ENCODE measurements at places on chromosomes 5 and 9. TPM values are rescaled to one million over a fixed set of nuclear protein-coding genes. Genes with fewer than 3 reads are reported as not detected.

ARHGEF28 gene
- 19.2 TPM for total RNA-seq

OMD gene
- total RNA-seq, result 16.0 TPM

TNC gene
- total RNA-seq, result 43.4 TPM

FAM153A gene
- 0.20 TPM for total RNA-seq

PCA3 gene
- total RNA-seq, result 0.20 TPM

NUTM2G gene
- total RNA-seq, result not detected

IFNA13 gene
- not detected for total RNA-seq

GCNT4 gene
- total RNA-seq, result 2.4 TPM

PRRT1B gene
- not detected for total RNA-seq

ACER2 gene
- 3.8 TPM for total RNA-seq

FAM163B gene
- total RNA-seq, result not detected

SPINK9 gene
- total RNA-seq, result not detected

GLIPR2 gene
- total RNA-seq, result 28.6 TPM

FREM1 gene
- total RNA-seq, result 30.9 TPM

RANBP17 gene
- 28.8 TPM for total RNA-seq

FYB1 gene
- 6.2 TPM for total RNA-seq

SLC34A3 gene
- total RNA-seq, result not detected

FAM221B gene
- not detected for total RNA-seq

PLAC8L1 gene
- not detected for total RNA-seq

CDKN2AIPNL gene
- 16.0 TPM for total RNA-seq

PCDHB13 gene
- 2.9 TPM for total RNA-seq

APBA1 gene
- total RNA-seq, result 7.7 TPM

EHMT1 gene
- 52.3 TPM for total RNA-seq

FOXD4L5 gene
- 0.10 TPM for total RNA-seq

HMCN2 gene
- 20.7 TPM for total RNA-seq

TMC1 gene
- total RNA-seq, result 0.69 TPM

PRSS3 gene
- total RNA-seq, result 6.9 TPM

OBP2B gene
- total RNA-seq, result 0.30 TPM

EFNA5 gene
- 20.8 TPM for total RNA-seq

TNFSF15 gene
- total RNA-seq, result 0.59 TPM

PCDHA5 gene
- total RNA-seq, result 0.20 TPM

NR4A3 gene
- total RNA-seq, result 5.4 TPM

CCDC112 gene
- 8.6 TPM for total RNA-seq

GGTA1 gene
- total RNA-seq, result 9.6 TPM

PCDHB14 gene
- total RNA-seq, result 3.8 TPM

SNCAIP gene
- total RNA-seq, result 12.5 TPM

IDNK gene
- 3.8 TPM for total RNA-seq

WDR31 gene
- total RNA-seq, result 2.3 TPM

GBGT1 gene
- total RNA-seq, result 3.4 TPM

TAF1L gene
- total RNA-seq, result under 0.01 TPM

MTAP gene
- total RNA-seq, result 24.5 TPM

SYNPO gene
- 3.9 TPM for total RNA-seq

TLX3 gene
- total RNA-seq, result not detected

SPTLC1 gene
- 100 TPM for total RNA-seq

Measured in skin of body (tissue), 3 donors.